ENCODE measurements at places on chromosomes 7 and 10. TPM values are rescaled to one million over a fixed set of nuclear protein-coding genes. Genes with fewer than 3 reads are reported as not detected.

RAPGEF5 gene
- 1.2 TPM for total RNA-seq

RBP3 gene
- not detected for total RNA-seq

DNAH11 gene
- total RNA-seq = not detected

FLNC gene
- 71.1 TPM for total RNA-seq

ADAMTS14 gene
- 1.6 TPM for total RNA-seq

LIPJ gene
- not detected for total RNA-seq

All from MG63 (cell line).